Common myeloid progenitor, CD34-positive (primary cell): ENCODE measurements at places on chromosomes 7 and 10.

DNA sequence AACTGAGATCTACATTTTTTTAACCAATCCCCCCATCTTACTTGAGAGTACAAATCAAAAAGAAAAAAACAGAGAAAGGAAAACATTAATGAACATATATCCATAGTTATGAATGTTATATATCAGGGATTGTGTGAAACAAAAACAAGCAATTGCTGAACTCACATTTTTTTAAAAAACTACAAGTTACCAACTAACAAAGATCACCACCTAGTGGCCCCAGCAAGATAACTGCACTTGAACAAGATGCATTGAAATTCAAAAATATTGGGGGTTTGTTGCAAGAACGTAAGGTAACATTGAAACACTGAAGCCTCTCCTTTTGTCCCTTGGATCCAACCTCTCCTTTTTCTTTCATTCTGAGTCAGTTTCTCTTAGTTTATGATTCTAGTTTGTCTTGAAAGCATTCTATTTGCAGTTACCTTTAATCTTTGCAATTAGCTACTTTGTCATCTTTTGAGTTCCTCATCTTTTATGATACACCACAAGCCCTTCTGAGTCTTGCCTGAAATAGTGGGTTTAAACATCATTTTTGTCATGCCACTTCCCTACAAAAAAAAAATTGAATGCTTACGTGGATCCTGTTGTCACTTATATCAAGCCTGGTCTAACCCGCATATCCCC, 87.3 kb upstream of the TES start:
- DNase-seq, result peak; percentile 78

GRCh38 chr7:148590471-148590870, at the start of gene C7orf33:
TSS of gene C7orf33 (plus strand) at chr7:148590766. CDS start at chr7:148590926, 160 bp downstream.
- no peak for DNase-seq

DNA sequence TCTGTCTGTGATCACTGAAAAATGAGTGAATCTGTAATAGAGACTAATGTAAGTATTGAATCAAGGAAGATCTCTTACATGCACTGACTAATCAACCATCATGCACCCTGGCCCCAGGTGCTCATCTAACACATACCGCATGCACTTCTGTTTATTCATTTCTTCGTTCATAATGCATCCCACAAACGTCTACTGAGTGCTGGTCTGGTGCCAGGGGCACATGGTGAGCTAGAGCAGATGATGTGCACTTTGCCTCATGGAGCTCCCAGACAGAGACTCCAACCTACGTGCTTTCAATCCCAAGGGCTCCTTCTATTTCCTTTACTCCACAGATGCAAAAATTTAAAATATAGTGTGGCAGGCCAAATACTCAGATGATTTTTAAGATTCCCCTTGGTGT, 10.7 kb downstream of the C10orf90 start:
- DNase-seq, result no peak

GRCh38 chr10:76244061-76244686, 812.8 kb downstream of the LRMDA start:
- no peak for DNase-seq

- peak; percentile 92 for DNase-seq
Measured at GRCh38 chr7:41705109-41705901, 2.4 kb upstream of the INHBA start.

GRCh38 chr7:30330134-30331111, 46.0 kb downstream of the ZNRF2 start:
- peak; percentile 51 for DNase-seq

DNA sequence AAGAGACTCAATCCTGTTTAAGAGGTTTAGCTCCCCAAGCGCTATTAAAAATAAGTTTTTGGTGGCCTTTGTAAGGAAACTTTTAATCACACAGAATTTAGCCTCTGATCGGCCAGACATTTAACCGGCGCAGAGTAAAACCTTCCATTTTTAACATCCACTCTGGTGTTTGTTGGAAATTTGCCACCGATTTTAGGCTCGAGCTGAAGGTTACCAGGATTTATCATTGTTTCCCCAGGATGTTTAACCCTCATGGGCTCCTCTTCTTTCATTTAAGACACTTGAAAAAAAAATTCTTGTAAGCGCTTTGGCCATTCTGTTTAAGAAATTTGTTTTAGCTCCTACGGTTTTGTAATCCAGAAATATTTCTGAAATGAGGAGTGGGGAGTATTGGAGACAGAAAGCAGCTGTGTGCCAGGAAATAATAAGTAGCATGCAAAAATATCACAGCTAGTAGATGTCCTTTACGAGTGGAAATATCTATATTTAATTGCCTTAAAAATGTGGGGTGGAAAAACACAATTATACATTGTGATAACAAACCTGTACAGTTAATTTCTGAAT, 3.4 kb downstream of the NEUROD6 start:
- no peak for DNase-seq

GRCh38 chr7:143279186-143280098, 5.3 kb upstream of the TMEM139 start:
- peak; percentile 72 for DNase-seq

- DNase-seq, result no peak
Measured at GRCh38 chr10:11663763-11664555, 52.5 kb upstream of the USP6NL start.

- no peak for DNase-seq
Measured at GRCh38 chr7:134890246-134891240, 95.8 kb upstream of the AGBL3 start.
